ENCODE measurements at places on chromosomes 12 and 14.

DNA sequence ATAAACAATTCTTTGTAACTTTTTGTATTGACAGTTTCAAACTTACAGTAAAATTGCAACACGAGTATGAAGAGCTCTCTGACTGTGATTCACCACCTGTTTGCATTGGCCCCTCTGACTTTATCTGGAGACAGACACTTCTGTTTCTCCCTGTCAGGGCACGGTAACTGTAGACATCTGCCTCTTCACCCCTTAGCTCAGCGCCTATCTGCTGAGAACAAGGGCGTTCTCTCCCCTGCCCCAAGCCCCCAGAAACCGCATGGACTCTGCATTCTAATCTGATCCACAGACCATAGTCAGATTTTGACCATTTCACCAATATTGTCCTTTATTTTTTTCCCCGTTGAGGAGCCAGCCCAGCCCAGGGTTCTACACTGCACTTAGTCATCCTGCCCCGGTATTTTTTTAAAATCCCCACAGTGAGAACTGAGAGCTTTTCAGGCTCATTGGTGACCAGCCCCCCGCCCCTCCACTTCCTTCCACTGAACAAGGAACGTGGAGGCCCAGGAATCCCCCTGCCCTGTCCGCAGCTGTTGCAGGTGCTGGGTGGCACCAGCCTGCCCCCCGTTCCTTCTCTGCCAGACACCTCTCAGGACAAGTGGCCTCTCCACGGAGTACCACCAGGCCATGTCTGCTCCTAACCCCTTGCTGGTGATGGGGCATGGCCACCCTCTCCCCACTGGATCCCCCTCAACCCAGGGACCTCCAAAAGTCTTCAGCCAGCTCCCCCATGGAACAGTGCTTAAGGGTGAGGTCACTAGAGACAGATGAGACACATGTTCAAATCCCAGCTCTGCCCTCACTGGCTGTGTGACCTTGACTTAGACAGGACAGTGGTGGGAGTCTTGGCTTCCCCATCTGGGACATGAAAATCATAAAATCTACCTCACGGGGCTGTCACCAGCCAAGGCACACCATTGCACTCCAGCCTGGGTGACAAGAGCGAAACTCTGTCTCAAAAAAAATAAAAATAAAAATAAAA is 11.2 kb downstream of the RHOF start:
- DNase-seq, result no peak

GRCh38 chr12:85504624-85505023 is 224.6 kb downstream of the ALX1 start:
- no peak for DNase-seq

DNA sequence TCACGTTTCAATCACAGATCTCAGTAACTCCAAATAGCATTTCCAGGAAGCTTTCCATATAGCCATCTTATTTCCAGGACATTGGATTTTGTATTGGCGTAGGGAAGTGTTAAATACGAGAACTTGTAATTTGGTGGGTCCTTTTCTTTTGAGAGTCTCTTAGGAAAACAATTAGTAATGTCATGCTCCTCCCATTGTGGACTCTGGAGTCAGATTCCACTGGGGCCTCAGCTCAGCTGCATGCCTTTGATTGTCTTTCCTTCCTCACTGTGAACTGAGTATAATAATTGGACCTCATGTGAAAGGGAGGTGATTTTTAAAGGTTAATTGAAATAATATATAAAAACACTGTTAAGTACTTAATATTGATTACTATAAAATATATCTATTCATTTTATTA is 462.6 kb downstream of the NPAS3 start:
- no peak for DNase-seq

DNA sequence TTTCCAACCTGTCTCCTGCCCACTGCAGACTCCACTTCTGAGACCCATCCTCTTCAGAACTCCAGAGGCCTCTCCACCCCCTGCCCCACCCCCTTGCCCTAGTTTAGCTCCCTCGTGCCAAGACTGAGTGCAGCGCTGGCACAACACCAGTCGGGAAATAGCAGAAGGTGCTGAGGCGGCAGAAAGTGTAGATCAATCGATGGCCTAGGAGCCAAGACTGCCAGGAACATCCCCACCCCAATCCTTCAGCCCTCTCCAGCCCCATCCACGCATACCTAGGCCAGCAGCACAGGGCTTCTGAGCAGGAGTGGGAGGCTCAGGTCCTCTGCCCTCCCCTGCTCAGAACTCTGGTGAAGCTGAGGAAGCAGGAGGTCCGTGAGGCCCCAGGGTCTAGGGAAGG is 1.1 kb downstream of the CPNE6 start:
- DNase-seq, result no peak

All from esophagus muscularis mucosa (tissue), 4 donors.